ENCODE measurements at places on chromosomes 3 and 15. TPM values are rescaled to one million over a fixed set of nuclear protein-coding genes. Genes with fewer than 3 reads are reported as not detected.
A peak's percentile ranks its signal among the peaks of the same experiment; 100 is the strongest.

- peak; percentile 9 for DNase-seq
These were observed 274.1 kb downstream of the OTOL1 start for GRCh38 chr3:161770484-161771386.

DNA sequence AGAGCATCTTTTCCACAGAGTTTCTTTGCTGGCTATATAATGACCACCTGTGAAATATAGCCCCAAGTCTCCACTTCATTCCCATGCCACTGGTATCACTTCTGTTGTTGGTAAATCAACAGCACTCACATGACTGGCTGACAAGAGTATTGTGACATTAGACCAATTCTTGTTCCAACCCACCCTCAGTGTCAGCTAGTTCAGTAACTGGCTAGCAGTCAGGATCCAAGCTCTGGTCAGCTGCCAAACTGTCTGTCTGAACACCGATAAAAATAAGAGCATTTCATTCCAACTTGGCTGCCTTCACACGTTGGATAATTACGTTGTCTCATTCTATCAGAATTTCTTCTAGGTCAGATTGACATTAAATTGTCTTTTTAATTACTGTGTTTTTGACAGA lies 166.5 kb downstream of the USP13 start:
- no peak for DNase-seq

GRCh38 chr15:34591306-34591705 lies 7.9 kb upstream of the GOLGA8B start:
- no peak for DNase-seq

GRCh38 chr15:67145710-67146109 lies 80.3 kb downstream of the SMAD3 start:
- DNase-seq = no peak

DNA sequence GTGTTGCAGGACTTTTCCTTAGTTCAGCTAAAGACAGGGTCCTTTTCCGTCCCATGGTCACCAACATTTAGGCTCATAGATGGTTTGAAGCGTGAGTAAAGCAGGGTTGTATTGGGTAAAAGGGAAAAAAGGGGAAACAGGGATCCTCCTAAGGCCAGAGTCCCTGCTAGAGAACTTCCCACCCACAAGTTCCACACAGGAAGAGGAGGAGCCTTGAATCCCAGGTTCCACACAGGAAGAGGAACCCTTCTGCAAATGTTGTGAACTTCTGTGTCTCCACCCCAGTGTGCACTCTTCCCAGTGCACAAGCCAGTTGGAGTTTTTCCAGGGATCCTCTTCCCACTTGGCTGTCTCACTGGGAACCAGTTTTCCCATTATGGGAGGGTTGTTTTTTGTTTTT lies 27.6 kb upstream of the ATP8B4 start:
- no peak for DNase-seq

DNA sequence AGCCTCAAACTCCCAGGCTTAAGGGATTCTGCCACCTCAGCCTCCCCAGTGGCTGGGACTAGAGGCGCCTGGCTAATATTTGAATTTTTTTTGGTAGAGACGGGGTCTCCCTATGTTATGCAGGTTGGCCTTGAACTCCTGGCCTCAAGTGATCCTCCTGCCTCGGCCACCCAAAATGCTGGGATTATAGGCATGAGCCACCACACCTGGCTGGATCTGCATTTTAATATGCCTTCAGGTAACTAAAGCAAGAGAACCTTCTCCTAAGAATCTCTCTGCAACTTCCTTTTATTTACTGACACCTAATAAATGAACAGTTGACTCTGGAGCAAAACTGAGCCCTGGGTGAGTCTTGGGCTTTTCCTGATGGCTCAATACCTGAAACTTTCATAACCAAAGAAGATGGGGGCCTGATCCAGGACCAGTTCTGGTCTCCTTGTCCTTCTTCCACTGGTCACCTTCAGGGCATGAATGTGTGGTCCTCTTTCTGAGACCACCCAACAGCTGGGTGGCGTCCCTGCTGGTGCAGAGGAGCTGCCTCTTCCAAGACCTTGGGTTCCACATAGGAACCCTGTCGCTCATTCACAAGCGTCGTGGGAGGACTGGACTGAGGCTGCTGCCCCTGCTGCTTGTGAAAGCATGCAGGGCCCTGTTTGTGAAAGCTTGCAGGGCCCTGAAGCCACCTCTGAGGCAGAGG lies 28.2 kb downstream of the CCR9 start:
- no peak for DNase-seq

DNA sequence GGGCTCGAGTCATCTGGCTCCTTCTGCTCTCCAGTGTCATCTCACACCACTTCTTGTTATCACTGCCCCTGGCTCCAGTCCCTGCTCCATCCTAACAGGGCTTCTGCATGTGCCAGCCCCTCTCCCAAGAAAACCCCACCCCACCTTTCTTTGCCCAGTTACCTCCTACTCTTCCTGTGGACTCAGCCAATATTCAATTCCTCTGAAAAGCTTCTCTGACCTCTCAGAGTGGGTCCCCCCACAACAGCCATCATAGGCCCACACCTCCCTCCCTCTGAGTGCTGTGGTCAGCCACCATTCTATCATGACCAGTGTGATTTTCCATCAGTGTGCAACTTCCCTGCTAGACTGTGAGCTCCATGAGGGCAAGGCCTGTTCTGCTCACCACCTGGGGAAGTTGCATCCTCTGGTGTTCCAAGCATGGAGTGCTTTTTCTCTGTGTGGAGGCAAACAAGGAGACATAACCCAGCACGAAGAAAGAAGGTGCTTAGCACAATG lies 71.6 kb downstream of the ADCY5 start:
- no peak for DNase-seq

DNA sequence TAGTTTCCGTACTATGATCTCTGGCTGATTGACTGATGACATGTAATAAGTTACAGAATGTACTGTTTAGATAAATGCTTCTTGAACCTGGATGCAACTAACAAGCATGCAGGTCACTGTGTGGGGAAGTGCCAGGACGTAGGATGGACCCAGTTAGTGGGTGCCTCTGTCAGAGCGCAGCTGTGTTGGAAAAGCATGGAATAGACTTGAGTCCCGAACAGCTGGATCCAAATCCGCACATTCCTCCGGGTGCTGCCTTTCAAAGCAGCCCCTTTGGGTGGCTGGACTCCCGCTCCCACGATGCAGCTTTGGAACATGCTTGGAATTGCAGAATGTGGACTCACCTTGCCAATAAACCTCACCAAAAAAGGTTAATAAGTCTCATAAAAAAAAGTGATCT lies 35.5 kb upstream of the ALDH1A3 start:
- DNase-seq = no peak

GRCh38 chr15:62799037-62799436 lies 243.5 kb upstream of the TPM1 start:
- DNase-seq = no peak

DNA sequence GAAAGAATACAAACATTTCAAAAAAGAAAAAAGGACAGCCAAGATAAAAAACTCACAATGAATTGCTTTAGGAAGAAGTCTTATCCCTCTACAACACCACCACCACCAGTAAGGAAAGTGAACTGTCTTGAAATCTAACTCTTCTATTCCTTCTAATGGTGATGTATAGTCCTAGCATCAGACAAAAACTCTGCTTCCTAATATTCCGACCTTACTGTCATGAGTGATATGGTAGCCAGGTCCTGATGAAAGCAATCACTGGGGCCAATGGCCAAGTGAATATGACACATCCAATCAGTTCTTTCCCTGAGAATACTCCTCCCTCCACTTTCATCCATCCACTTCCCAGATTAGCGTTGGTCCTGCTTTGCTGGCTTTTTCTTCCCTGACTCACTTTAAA lies 14.8 kb downstream of the GK5 start:
- DNase-seq = no peak

- DNase-seq = peak; percentile 13
These were observed 65.2 kb upstream of the UBE2E1 start for GRCh38 chr3:23740517-23740965.

The ROPN1B gene
- not detected for total RNA-seq

The GNAT1 gene
- total RNA-seq = not detected

The RASGRF1 gene
- total RNA-seq = 0.09 TPM

The OCA2 gene
- total RNA-seq = not detected

The PARL gene
- total RNA-seq = 81.7 TPM

The VPS13C gene
- total RNA-seq = 53.3 TPM

The TMEM207 gene
- not detected for total RNA-seq
